NCI-H748 treated with DMSO at 0.1 percent for 48 hours (cell line): ENCODE measurements at places on chromosomes 6 and 20.

DNA sequence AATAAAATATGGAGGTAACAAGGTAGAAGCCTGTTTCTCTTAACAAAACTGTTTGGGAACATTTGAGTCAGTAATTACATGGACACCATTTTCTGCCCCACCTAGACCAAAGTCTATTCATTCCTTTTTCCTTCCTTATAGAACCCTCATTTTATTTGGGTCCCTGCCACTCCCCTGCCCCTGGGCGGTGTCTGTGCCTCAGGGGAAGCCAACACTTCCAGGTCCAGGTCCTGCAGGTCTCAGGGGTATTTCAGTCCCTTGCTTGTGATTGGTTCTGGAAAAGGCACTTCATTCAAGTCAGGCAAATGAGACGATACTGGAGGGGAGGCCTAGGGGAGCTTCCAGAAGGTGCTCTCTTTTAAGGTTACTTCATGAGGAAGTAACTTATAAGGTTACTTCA lies 42.3 kb downstream of the SLC35D3 start:
- DNase-seq = no peak

DNA sequence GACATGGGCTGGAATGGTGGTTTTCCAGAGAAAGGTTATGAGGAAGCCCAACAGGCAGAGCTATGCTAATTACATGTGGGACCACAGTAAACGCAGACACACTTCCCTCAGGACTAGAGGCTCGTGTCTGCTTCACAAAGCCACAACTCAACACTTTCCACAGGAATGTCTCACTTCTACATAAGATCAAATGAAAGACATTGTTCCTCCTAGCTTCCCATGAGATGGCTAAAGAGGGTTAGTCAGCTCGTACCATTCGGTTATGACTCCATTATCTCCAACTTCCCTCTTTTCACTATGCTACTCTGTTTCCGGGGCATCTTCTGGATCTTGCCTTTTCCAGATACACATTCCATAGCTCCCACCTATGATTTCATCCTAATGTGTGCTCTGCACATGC lies 29.1 kb upstream of the ZC3H12D start:
- no peak for DNase-seq

GRCh38 chr20:50543326-50543725 lies 33.1 kb downstream of the PTPN1 start:
- DNase-seq = no peak

DNA sequence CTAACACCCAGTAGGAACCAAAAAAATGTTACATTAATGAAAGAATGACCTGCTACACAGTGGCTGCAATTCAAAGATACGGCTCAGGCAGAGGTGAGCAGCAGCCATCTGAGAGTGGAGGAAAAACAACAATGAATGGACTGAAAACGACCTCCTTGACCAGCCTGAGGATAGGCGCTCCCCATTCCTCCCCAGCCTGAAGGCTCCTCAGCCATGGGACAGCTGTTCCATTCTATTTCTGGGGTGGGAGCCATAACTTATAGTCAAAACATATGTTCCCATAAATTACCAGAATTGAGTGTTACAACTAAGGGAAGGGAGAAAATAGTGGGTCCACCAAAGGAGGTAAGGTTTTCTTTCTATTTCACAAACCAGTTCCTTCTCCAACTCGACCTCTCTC lies 27.2 kb downstream of the FYN start:
- no peak for DNase-seq

- DNase-seq = no peak
Measured at GRCh38 chr6:28651161-28651560, 125.5 kb downstream of the GPX5 start.

GRCh38 chr6:148524976-148525375 lies 182.3 kb downstream of the SASH1 start:
- DNase-seq = no peak

DNA sequence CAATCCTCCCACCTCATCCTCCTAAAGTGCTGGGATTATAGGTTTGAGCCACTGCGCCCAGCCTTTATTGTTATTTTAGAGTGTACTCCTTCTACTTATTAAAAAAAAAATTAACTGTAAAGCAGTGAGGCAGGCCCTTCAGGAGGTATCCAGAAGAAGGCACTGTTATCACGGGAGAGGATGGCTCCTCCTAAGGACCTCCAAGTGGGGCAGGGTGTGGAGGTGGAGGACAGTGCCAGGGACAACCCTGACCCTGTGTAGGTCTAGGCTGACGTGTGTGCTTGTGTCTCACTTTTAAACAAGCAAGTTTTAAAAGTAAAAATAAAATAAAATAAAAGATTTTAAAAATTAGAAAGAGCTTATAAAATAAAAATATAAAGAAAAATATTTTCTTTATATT lies 23.7 kb upstream of the TAF4 start:
- no peak for DNase-seq
